Stimulated activated CD4-positive, alpha-beta T cell treated with anti-CD3 and anti-CD28 coated beads, TNF-alpha, amount 100 ng/mL, for 4 hours (primary cell): ENCODE measurements at places on chromosomes 7 and 10.
A peak's percentile ranks its signal among the peaks of the same experiment; 100 is the strongest.

GRCh38 chr7:36600314-36600682 lies 124.0 kb downstream of the AOAH start:
- DNase-seq: no peak

DNA sequence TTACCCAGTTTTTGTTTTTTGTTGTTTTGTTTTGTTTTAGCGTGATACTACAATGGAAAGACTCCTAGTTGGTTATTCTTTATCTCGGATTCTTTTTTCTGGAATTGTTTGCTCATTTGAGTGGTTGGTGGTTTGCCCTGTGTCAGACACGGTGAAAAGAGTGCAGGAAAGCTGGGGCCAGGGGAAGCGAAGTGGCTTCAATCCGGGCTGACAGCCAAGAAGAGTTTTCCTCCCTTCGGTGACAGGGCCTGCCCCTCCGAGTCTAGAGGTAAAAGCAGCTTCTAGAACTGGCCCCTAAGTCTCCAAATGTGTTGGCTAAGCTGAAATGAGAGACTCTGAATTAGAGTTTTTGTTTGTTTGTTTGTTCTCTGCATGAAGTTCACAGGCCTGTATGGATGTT lies 5.7 kb upstream of the AP5Z1 start:
- DNase-seq: no peak

- no peak for DNase-seq
These were observed 12.8 kb upstream of the WIPF3 start for GRCh38 chr7:29793507-29793906.

DNA sequence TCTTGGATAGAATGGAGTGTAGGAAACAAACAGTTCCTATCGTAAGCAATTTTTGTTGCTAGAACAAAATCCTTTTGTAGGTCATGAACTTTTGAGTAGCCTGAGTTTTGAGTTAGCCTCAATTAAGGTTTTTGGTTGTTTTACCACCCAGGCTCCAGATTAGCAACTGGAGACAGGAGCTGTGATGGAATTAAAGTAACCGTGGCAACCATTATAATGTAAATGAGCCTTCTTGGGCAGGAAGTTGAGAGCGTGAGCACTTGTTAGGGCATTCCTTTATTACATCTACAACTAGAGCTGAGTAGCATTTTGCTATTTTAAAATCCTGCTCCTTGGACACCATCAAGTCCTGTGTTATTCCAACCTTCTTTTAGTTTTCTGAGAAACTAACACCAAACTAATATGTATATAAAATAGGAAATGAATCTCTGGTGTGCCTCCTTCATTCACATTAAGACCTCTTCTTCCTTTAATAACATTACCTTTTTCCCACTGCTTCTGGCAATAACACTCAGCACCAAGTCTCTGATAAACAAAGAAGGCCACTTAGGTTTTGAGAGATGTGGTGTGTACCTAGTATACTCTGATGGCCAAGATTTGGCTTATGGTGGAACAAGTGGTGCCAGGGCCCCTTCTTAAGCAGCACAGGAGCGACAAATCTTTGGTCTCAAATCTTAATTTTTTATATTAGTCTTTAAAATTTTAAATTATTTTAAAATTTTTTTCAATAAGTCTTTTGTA lies 34.0 kb downstream of the AHCYL2 start:
- DNase-seq: no peak

GRCh38 chr10:132248455-132249225 lies 59.1 kb downstream of the STK32C start:
- DNase-seq: peak; percentile 34

DNA sequence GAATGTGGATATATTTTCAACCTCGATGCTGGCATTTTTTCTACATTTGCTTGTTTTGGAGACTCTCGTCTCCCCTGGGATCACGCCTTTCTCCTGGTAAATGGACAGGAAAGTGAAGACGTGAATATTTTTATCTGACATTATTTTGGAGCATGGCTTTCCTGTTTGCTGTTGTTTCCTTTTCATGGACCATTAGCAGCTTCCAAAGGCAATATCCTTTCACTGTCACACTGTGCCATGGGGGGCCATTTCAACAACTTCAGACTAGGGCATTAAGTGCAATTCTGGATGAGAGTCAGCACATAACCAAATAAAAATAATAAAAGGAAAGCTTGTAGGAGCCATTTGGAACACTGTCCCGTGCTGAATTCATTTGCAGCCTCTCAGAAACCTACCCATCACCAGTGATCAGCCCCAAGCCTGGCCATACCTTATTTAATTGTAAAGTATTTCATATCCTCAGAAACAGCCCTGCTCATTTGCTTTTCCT lies 75.9 kb upstream of the NEUROD6 start:
- DNase-seq: no peak

GRCh38 chr7:134454277-134454676 lies 4.6 kb downstream of the AKR1B1 start:
- DNase-seq: no peak

- DNase-seq: no peak
These were observed 541.3 kb downstream of the LRMDA start for GRCh38 chr10:75972491-75973276.

GRCh38 chr7:22668971-22669401 lies 58.0 kb upstream of the IL6 start:
- DNase-seq: no peak

DNA sequence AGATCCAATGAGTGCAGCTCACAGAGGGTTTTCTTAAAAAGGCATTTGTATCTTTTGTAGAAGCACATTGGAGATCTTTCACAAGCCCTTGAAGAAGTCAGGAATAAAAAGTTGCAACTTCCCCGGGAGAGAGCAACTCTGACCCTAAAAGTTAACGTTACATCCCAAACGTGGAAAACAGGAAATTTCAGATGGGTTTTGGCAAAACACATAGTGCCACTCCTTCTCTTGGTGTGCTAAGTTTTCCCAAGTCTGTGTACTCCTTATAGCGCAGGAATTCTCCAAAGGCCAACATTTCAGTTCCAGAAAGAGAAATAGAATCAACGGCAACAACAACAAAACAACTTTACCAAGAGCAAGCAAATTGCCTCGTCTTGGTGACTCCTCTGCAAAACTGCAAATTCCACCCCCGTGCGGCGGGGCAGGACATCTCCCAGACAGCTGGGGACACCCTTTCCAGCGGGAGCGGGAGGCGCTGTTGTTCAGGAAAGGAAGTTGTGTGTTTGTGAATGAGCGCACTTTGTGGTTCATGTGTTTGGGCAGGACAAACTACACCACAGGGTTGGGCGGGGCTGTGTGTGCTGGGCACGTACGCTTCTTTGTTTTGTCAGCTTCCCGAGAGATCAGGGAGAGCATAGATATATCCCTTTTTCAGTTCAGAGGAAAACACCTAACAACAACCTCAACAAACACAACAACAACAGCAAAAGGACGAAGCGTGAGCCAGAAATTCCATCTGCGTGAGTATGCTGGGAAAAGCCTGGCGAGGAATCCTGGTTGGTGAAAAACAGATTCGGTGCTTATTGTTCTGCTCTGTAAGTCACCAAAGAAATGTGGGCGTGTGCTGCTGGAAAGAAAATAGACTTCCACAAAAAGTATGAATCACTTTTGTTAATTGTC lies 294.7 kb upstream of the PITRM1 start:
- DNase-seq: no peak

DNA sequence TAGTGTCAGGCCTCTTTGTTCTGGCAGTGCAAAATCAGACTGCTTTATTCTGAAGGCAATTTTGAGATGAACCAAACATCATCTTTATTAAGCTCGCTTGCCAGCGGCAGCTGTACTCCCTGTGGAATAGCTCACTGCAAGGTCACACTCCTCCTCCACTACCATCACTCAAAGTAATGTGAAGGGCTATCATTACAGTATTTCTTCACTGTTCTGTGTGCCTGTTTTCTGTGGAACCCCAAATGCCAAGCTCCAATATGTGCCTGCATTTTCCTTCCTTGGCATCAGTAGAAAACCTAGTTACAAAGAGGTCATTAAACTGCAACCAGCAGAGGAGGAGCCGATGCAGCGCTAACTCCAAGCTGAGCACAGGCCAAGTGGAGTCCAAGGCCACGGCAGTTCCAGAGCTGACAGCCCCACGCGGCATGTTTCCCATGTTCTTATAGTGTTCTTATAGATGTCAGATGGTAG lies 21.4 kb downstream of the BCCIP start:
- no peak for DNase-seq

GRCh38 chr7:115267503-115267902 lies 345.6 kb downstream of the MDFIC start:
- DNase-seq: no peak

- DNase-seq: no peak
These were observed 45.6 kb upstream of the CFAP46 start for GRCh38 chr10:132987671-132988571.
